ENCODE measurements at places on chromosomes 16 and 17.

- DNase-seq: no peak
Observed at GRCh38 chr17:36918211-36918691, 19.0 kb upstream of the LHX1 start.

DNA sequence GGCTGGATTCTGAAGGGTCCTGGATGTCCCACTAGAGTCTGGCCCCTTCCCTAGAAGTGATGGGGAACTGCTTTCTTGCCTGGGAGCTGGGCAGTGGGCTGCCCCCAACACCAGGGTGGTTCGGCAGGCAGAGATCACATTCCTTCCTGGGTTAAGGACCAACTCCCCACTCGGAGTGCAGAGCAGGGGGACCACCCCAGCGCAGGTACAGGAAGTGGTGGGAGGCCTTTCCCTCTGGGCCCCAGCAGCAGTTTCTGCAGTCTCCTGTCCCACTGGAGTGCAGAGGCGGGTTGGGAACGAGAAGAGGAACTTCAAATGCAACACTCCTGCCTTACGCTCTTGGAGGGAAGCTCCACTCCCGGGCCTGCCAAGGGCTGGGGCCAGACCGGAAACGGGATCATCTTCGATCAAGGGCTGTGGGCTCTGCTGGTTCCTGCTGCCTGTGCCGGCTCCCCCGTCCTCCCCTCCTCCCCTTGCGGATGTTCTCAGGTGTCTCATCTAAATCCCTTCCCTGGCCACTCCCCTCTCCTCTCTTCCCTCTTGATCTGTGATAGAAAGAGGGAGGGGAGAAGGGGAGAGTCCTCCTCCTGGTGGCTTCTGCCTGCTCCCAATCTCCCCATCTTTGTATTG lies 9.0 kb upstream of the NGFR start:
- DNase-seq: no peak

- no peak for DNase-seq
Observed at GRCh38 chr16:83118365-83118764, 491.6 kb downstream of the CDH13 start.

- DNase-seq: no peak
Observed at GRCh38 chr17:79295307-79295706, 220.7 kb downstream of the ENGASE start.

- DNase-seq: no peak
Observed at GRCh38 chr17:68843522-68843921, 111.7 kb downstream of the ABCA8 start.

DNA sequence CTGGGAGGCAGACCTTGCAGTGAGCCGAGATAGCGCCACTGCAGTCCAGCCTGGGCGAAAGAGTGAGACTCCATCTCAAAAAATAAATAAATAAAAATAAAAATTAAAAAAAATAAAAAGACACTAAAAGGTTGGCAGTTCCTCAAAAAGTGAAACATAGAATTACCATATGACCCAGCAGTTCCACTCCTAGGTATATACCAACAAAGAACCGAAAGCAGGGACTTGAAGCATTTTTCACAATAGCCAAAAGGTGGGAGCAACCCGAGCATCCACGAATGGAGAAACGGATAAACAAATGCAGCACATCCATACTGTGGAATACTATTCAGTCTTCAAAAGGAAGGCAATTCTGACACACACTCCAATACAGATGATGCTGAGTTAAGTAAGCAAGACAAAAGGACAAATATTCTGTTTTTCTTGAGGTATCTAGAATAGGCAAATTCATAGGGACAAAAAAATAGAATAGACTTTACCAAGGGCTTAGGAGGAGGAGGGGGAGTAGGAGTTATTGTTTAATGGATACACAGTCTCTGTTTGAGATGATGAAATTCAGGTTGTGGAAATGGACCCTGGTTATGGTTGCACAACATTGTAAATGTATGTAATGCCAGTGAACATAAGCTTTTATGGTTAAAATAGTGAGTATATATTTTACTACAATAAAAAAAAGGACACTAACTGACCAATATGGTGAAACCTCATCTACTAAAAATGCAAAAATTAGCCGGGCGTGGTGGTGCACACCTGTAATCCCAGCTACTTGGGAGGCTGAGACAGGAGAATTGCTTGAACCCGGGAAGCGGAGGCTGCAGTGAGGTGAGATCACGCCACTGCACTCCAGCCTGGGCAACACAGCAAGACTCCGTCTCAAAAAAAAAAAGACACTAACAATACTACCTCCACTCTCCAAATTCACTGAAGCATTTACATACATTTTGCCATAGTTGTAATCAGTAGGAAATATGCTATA lies 27.0 kb upstream of the SLC35B1 start:
- DNase-seq: no peak

DNA sequence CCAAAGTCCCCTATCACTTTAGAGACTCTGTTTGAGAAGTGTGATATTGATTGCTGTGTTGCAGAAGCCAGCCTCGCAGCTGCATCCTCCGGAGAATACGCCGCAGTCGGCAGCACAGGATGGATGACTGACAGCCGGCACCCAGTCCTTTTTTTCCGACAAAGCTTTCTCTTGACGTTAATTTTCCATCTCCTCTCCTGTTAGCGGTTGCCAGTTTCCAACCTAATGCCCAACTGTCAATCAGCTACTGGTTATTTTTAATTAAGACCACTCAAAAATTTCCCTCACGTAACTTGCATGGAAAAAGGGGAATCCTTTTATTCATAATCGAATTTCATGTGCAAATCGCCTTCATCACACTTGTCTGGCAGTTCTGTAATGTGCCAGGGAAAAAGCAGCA lies 953.9 kb downstream of the CDH11 start:
- DNase-seq: peak; percentile 44

GRCh38 chr17:18076936-18077335 lies 10.8 kb upstream of the DRG2 start:
- DNase-seq: no peak

- no peak for DNase-seq
Observed at GRCh38 chr17:60077672-60078519, 825 bp downstream of the HEATR6 start.

- DNase-seq: peak; percentile 18
Observed at GRCh38 chr17:67293251-67294203, 48.5 kb upstream of the HELZ start.

DNA sequence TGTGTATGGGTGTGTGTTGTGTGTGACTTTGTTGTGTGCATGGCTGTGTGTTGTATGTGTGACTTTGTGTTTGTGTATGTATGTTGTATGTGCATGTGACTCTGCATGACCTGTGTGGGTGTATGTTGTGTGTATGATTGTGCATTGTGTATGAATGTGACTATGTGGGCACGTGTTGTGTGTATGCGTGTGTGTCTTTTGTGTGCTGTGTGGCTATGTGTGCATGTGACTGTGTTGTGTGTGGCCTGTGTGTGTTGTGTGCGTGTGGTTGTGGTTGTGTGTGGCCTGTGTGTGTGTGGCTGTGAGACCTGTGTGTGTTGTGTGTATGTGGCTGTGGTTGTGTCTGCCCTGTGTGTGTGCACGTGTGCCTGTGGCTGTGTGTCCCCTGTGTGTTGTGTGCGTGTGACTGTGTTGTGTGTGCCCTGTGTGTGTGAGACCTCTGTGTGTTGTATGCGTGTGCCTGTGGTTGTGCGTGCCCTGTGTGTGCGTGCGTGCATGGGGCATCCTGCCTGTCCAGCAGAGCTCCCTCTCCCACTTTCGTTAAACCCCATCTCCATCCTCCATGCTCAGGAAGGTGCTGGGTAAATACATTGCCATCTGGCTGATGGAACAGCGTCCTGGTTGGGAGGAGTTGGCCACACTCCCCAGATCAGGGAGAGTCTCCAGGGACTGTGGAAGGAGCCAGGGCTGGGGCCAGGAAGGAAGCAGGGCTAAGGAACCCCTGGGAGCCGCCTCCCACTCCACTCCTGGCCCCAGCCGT lies 90.1 kb upstream of the GSE1 start:
- no peak for DNase-seq
